ENCODE measurements at places on chromosomes 16 and 17.

DNA sequence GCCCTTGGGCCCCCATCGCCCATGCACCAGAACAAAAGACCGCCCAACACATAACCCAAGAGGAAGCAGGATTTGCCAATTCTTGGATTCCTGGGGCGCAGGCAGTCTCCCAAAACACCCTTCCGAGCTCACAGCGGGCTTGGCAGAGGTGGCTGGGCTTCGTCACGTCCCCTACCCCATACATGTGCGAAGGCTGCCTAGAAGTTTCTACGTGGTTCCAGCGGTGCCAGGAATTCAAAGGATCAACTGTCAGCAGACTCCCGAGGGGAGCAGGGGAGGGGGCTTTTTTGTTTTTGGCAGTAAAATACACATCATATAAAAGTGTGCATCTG lies 80.8 kb upstream of the PLCG2 start:
- no peak for DNase-seq

DNA sequence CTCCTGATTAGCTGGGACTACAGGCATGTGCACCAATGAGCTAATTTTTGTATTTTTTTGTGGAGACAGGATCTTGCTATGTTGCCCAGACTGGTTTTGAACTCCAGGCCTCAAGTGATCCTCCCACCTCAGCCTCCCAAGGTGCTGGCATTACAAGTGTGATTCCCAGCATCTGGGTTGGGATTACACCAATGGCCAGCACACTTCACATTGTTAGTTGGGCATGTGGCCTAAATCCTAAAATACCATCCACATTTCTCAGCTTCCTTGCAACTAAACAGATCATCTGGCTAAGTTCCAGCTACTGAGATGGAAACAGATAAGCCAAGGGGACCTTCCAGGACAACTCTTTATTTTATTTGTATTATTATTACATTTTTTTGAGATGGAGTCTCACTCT lies 9.9 kb downstream of the RABEP2 start:
- DNase-seq, result no peak

- DNase-seq, result no peak
These were observed 6.2 kb upstream of the KANSL1 start for GRCh38 chr17:46199379-46199778.

GRCh38 chr16:2852731-2853507 lies 5.1 kb downstream of the PRSS22 start:
- no peak for DNase-seq

- peak; percentile 52 for DNase-seq
These were observed 10.5 kb downstream of the ST3GAL2 start for GRCh38 chr16:70428178-70428998.

DNA sequence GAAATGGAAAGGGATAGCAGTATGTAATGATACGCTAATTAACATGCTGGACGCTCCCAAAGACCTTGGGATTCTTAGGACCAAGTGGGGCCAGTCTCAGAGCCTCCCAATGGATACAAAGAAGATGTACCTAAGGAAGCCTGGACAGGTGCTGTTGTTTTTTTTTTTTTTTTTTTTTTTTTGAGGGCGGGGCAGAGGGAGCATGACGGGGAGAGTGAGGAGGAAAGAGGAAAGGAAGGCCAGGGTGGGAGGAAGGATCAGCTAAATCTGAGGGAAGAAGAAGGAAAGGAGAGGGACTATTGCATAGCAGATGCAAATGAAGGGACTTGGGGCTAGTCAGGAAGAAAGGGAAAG lies 2.5 kb downstream of the VAMP2 start:
- DNase-seq, result no peak

DNA sequence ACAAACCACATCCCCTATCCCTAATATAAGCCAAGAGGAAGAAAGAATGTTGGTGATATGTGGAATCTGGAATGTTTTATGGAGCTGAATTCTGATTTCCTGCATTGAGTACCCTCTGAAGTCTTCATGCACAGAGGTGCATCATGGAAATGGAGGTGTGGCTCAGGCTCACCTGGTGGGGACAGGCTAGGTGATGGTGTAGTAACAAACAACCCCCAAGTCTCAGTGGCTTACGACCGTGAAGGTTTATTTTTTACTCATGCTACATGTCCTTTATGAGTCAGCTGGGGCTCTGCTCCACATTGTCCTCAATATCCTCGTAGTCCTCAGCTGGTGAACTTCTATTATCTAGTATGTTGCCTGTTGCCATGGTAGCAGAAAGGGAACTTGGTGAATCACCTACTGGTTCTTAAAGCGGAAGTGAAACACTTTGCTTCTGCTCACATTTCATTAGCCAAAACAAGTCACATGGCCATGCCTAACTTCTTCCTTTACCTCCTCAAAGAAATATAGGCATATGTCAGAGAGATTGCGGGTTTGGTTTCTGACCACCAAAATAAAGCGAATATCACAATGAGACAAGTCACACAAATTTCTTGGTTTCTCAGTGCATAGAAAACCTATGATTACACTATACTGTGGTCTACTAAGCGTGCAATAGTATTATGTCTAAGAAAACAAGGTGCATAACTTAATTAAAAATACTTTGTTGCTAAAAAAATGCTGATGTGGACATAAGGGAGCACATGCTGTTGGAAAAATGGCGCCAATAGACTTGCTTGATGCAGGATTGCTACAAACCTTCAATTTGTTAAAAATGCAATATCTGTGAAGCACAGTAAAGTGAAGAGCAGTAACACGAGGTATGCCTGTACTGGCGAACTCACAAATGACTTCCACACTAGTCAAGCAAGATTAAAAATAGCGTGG lies at the start of gene PMFBP1:
PMFBP1 (minus strand) TSS at position 51 of the 930 bp plus-strand sequence. CDS start 947 bp downstream, outside the sequence.
- DNase-seq, result peak; percentile 52

GRCh38 chr16:11196286-11196828 lies 59.6 kb downstream of the SOCS1 start:
- no peak for DNase-seq

DNA sequence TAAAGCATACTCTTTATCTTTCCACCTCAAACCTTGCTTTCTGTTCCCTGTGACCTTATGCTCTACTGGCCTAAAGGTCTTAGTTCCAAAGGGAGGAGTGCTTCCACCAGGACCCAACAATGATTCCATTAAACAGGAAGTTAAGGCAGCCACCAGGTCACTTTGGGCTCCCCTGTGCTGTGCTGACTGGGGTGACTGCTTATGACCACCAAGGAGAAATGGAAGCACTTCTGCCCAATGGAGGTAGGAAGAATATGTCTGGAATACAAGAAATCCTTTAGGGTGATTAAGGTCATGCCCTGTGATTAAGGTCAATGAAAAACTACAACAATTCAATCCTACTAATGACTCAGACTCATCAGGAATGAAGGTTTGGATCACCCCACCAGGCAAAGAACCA lies 233.8 kb upstream of the CDH11 start:
- DNase-seq, result no peak

GRCh38 chr16:28167221-28167620 lies 44.5 kb downstream of the XPO6 start:
- no peak for DNase-seq

GRCh38 chr16:30581457-30581856 lies 4.0 kb downstream of the ZNF785 start:
- DNase-seq, result no peak

GRCh38 chr16:3484318-3485096 lies 10.8 kb downstream of the C16orf90 start:
- peak; percentile 45 for DNase-seq

DNA sequence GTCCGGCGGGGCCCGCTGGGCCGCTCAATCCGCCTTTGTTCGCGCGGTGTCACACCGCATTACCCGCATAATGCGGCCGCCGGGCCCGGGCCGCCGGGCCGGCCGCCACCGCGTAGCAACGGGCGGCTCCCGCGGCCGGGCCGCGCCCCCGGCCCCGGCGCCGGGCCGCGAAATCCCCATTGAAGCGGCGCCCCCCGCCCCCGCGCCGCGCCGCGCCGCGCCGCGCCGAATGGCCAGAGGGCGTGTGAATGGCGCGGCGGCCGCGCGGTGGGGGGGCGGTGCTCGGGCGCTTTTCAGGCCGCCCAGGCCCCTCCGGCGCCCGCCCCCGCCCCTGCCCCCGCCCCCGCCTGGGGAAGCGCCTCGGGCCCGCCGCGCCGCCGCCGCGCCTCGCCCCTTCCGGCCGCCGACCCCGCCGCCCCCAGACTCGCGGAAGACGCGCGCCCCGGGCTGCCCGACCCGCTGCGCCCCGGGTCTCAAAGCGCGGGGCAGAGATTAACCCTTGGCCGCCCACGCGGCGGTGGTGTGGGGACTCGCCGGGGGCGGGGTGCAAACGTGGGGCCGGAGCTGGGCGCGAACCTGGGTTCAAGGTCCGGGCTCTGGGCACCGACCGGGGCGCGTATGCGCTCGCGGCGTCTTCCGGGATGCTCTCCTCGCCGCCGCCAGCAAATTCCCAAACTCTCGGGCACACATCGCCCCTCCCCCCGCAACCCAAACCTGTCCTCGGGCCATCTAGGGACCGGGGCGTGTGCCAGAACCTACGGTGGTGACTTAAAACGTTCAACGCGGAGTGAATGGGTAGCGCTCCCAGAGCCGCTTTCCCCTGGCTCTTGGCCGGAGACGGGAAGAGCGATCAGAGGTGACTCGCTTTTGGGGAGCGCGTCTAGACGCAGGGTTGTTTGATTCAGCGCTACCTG lies 46.7 kb downstream of the WNT3 start:
- DNase-seq, result no peak

GRCh38 chr17:47012457-47012856 lies 33.4 kb upstream of the RPRML start:
- DNase-seq, result no peak

DNA sequence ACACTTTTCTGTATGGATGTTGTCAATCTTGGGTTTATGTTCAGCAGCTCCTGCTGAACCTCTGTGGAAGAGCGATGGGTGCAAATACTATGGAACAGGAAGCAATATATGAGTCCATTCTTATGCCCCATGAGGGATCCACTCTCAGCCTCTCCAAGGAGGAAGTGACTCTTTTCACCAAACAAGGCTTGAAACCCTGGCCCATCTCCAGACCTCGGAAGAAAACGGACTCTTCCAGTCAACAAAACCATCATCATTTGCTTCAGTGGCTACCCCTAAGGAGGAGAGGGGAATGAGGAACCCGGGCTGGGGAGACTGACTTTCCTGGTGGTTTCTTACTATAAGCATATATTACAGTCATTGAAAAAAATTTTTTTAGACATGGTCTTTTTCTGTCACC lies 206.2 kb downstream of the AXIN2 start:
- no peak for DNase-seq

- no peak for DNase-seq
These were observed 62.4 kb downstream of the NT5M start for GRCh38 chr17:17365476-17366110.

DNA sequence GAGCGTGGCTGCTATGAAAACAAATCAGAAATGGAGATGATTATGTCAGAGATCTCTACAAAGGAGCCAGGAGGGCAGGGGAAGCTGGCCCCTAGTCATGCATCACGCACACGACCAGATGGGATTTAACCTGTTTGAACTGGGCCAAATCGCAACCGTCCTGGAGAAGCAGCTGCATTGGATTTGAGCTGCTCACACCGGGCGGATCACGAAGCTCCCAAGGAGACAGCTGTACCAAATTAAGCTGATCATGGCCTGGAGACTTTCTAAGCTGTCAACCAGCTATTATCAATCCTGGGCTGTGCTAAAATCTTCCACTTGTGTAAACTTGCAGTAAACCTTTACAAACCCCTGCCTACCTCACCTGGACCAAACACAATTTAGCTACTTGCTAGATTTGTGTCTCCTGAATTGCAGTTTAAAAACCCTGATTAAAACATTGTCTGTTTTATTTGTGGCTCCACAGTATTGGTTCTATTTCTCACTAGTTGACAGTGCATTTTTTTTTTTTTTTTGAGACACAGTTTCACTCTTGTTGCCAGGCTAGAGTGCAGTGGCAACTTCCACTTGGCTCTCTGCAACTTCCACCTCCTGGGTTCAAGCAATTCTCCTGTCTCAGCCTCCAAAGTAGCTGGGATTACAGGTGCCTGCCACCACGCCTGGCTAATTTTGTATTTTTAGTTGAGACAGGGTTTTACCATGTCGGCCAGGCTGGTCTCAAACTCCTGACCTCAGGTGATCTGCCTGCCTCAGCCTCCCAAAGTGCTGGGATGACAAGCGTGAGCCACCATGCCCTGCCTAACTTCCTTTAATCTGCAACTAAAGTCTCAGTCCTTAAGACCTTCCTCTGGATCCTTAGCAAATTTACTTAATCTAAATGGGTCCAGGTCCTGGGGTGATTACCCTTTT lies 98.3 kb upstream of the GRIN2A start:
- no peak for DNase-seq

- no peak for DNase-seq
These were observed 3.7 kb upstream of the DNAI2 start for GRCh38 chr17:74270333-74270732.

- DNase-seq, result no peak
These were observed 1.3 kb upstream of the KRTAP4-7 start for GRCh38 chr17:41082626-41083025.
